Renal cortical epithelial cell (primary cell): ENCODE measurements at places on chromosomes 4 and X. TPM values are rescaled to one million over a fixed set of nuclear protein-coding genes. Genes with fewer than 3 reads are reported as not detected.

Gene SGMS2
- total RNA-seq, result 223 and 244 TPM in 2 replicates

Gene TENM3
- total RNA-seq, result 1.2 and 4.5 TPM in 2 replicates

Gene VCX
- not detected in 2 replicates for total RNA-seq

Gene TRIML2
- total RNA-seq, result not detected in 2 replicates

Gene TEX13B
- total RNA-seq, result not detected in 2 replicates

Gene CLCN5
- 6.3 and 13.7 TPM in 2 replicates for total RNA-seq

Gene USP26
- total RNA-seq, result not detected in 2 replicates

Gene ARHGAP36
- 0.15 TPM in 1 of 2 replicates, not detected in the other for total RNA-seq

Gene EFNB1
- total RNA-seq, result 79.7 and 110 TPM in 2 replicates

Gene GDPD2
- 0.05 TPM in 1 of 2 replicates, not detected in the other for total RNA-seq

Gene COL4A5
- 33.5 and 80.4 TPM in 2 replicates for total RNA-seq

Gene CT45A5
- total RNA-seq, result not detected in 2 replicates

Gene GNL3L
- total RNA-seq, result 32.5 and 50.2 TPM in 2 replicates

Gene NDP
- total RNA-seq, result 0.10 and 1.6 TPM in 2 replicates

Gene JAKMIP1
- total RNA-seq, result 0.05 TPM in 1 of 2 replicates, not detected in the other

Gene GC
- not detected in 2 replicates for total RNA-seq

Gene SPP1
- 723 and 3,280 TPM in 2 replicates for total RNA-seq

Gene MAGEA11
- total RNA-seq, result not detected in 2 replicates

Gene TMPRSS11D
- not detected in 2 replicates for total RNA-seq

Gene HCFC1
- 11.6 and 34.7 TPM in 2 replicates for total RNA-seq

Gene HTN3
- not detected in 2 replicates for total RNA-seq

Gene NSUN7
- 2.1 and 4.5 TPM in 2 replicates for total RNA-seq

Gene RPGR
- total RNA-seq, result 4.5 and 7.2 TPM in 2 replicates

Gene FLNA
- 1,833 and 2,112 TPM in 2 replicates for total RNA-seq

Gene ATP1B4
- total RNA-seq, result not detected in 2 replicates

Gene LEF1
- 0.52 and 18.6 TPM in 2 replicates for total RNA-seq

Gene SYN1
- 0.05 and 0.17 TPM in 2 replicates for total RNA-seq

Gene LDB2
- 0.35 and 0.99 TPM in 2 replicates for total RNA-seq

Gene UGT2A1
- total RNA-seq, result not detected in 2 replicates

Gene H2BW2
- not detected in 2 replicates for total RNA-seq

Gene RRH
- total RNA-seq, result 0.15 TPM in 1 of 2 replicates, not detected in the other

Gene ERAS
- 0.20 TPM in 1 of 2 replicates, not detected in the other for total RNA-seq

Gene TAF9B
- total RNA-seq, result 13.2 and 15.5 TPM in 2 replicates

Gene RAB41
- total RNA-seq, result not detected in 2 replicates
